ENCODE measurements at places on chromosomes 13 and 19. TPM values are rescaled to one million over a fixed set of nuclear protein-coding genes. Genes with fewer than 3 reads are reported as not detected.

IQCN gene
- 0.69 TPM for total RNA-seq

MEIOSIN gene
- total RNA-seq = not detected

PCDH17 gene
- total RNA-seq = not detected

PEX11G gene
- 1.5 TPM for total RNA-seq

SLC7A1 gene
- total RNA-seq = 124 TPM

SPPL2B gene
- total RNA-seq = 54.3 TPM

DNA sequence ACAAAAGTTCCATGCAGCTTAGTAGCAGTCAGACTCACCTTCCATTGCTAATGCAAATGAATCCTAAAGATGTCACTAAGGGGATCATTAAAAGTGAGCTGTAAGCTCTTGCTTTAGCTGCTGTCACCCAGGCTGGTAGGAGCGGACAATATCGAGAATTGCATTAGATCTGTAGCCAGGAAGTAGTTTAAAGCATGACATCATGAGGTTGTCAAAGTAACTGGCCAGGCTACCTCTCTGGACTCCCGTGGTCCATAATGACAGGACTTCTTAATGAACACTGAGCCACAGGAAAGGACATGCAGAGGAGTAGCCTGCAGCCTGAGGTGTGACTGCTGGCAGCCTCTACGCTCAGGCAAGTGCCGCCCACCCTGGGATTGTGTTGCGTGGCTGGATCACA lies 522.3 kb upstream of the NBEA start:
- DNase-seq = no peak

DNA sequence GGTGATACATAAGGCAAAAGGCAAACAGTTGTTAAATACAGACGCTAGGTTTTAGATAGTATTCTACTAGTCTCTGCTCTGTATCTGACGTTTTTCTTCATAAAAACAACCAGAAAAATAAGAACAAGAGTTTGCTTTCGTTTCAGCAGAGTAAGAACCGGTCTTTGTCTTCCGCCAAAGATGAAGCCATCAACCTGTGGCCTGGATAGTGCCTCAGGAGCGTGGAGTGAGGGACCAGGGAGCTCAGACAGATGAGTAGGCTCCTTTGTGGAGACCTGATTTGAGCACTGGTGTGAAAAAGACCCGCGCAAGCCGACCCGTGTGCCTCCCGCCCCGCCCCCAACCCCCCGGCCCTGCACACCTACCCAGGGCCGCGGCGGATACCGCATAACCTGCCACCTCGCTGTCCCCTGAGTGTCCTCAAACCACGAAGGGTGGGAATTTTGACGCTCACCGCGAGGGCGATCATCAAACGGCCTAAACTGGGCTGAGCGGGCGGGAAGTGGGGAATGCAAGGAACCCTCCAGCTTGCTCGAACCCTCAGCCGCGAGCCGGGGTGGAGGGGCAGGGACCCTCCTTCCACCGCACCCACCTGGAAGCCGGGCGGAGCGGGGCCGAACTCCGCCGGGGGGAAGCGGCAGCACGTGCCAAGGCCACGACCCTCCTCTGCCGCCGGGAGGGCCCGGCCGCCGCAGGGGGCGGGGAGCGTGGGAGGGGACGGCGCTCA lies 866 bp upstream of the LMO7 start:
- DNase-seq = peak; percentile 4

- no peak for DNase-seq
Measured at GRCh38 chr13:84566780-84567179, 684.5 kb upstream of the SLITRK1 start.

- DNase-seq = no peak
Measured at GRCh38 chr13:78589206-78589605, 14.1 kb downstream of the POU4F1 start.

DNA sequence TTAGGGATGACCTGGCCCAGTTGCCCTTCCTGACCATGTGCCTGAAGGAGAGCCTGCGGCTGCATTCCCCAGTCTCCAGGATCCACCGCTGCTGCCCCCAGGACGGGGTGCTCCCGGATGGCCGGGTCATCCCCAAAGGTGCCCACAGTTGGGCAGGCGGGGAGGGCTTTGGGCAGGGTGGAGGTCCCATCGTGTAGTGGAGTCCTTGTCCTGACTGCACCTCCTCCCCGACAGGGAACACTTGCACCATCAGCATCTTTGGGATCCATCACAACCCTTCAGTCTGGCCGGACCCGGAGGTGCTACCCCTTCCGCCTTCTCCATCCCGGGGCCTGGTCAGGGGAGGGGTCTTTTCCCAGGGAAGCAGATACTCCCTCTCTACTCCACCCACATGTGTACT lies 31.7 kb upstream of the CYP4F8 start:
- no peak for DNase-seq

DNA sequence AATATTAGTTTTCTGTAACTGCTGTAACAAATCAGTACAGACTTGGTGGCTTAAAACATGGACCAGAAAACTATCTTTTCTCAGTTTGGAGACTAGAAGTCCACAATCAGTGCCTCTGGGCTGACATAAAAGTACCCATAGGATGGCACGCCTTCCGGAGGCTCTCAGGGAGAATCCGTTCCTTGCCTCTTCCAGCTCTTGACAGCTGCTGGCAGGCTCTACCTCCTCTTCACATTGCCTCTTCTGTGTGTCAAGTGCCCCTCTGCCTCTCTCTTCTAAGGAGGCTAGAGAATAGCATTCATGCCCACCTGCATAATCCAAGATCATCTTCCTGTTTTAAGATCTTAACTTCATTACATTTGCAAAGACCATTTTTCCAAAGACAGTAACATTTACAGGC lies 1194.2 kb downstream of the EFNB2 start:
- DNase-seq = no peak

GRCh38 chr19:58305932-58306323 lies 751 bp downstream of the ERVK3-1 start:
- peak; percentile 12 for DNase-seq
